NCI-H226 (cell line): ENCODE measurements at places on chromosomes 1 and 21.

DNA sequence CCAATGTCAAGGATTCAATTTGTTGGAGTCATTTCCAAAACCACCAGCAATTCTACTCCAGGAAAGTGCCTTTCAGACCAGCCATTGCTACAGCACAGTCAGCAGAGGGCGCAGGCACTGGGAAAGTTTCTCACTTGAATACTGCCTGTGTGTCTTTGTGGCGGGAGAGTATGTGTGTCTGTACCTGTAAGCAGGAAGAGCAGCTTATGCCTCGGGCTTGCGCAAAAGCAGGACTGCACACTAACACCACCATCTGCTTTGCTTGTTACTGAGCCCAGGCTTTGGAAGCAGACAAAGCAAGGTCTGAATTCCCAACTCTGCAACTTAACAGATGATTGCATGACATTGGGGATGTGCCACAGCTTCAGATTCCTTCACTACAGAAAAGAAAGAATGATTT lies 7.0 kb upstream of the CTSE start:
- peak; percentile 75 for DNase-seq

- no peak for DNase-seq
Measured at GRCh38 chr1:22329148-22329515, 122.5 kb upstream of the ZBTB40 start.

DNA sequence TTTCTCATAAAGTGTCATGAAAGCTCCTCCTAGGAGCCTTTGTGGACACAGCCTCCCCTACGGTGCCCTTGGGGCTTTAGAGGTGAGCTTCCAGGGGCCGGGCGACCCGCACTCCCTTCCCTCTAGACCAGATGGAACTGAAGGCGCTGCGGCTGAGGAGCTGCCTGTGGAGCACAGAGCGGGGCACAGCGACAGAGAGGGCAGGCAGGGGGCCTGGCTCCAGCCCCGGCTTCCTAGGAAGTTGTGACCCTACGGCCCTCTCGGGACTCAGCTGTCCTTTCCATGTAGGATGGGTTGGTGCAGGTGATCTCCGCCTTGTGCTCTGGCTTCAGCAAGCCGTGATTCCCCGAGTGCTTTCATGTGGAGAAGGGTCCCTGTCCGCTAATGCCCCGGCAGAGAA lies 23.6 kb upstream of the NEK2 start:
- DNase-seq = no peak

DNA sequence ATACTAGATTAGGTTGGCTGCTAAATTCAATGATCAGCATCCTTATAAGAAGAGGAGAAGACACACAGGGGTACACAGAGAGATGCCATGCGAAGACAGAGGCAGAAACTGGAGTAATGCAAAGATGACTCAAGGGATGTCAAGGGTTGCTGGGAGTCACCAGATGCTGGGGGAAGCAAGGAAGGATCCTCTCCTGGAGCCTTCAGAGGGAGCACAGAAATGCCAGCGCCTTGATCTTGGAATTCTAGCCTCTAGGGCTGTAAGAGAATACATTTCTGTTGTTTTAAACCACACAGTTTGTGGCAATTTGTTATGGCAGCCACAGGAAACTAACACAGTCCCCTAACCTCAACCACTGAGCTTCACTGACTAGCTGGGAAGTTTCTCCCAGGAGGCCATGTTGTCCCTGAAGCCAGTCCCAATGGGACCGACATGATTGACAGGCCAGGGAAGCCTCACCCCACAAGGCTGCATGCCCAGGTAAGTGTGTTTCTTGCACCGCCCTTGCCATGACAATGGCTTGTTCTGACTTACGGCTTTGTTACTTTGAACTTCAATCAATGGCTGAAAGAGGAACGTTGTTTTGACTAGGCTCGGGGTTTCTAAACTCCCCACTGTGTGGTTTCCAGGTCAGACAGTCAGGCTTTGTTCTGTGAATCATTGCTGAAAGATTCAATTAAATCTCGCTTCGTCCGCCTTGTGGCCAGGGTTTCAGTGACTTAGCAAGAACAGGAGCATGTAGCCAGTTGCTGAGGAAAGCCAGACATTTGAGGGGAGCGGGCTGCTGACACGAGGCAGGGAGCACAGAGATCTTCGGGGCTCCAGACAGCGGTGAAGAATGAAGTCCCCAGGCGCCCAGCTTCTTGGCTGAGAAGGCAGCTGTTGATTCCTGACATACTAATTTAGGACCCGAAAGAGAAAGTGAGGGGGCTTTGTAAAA lies 62.3 kb downstream of the RUNX1 start:
- no peak for DNase-seq

DNA sequence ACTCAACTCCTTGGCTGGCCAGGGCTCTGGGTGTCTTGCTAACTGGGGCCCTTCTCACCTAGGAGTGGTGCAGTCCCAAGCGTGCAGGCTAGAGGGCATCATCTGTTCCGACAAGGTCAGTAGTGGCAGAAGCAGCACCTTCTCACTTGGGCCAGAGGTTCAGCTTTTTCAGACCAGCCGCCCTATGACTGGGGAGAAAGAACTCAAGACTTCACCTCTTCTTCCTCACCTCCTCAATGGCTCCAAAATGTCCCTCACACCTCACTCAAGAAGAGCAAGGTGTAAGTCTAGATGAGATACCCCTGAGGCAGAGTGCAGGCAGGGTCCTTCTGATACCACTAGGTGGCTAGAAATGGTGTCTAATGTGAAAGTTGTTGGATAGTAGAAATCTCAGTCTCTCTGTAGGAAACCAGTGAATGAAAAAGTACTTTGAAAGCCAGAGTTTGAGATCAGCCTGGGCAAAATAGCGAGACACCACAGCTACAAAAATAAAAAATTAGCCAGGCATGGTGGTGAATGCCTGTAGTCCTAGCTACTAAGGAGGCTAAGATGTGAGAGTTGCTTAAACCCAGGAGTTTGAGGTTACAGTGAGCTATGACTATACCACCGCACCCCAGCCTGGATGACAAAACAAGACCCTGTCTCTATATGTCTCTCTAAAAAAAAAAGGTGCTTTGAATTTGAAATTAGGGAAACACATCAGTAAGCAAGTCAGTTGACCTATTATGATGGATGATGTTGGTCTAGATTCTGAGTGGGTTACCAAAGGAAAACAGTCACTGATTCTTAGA lies 8.6 kb upstream of the IL20 start:
- no peak for DNase-seq

DNA sequence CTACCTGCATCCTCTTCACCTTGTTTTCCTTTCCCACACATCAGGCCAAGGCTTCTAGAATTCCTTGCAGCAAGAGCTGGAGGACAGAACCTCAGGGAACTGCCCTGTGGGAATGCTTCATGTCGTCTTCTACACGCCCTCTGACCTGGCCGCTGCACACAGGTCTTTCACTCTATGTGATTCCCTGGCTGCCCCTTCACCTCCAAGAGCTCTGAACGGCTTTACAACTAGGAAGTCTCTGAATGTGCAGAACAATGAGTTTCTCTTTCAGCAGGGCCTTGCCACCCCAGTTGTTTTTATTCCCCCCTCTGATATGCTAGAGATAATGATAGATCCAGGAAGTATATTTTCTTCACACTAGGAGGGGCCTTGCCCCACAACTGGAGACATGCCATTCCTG lies 142.6 kb downstream of the CLIC6 start:
- no peak for DNase-seq
